Osteocyte (in vitro differentiated cells): ENCODE measurements at places on chromosomes 7 and 10. TPM values are rescaled to one million over a fixed set of nuclear protein-coding genes. Genes with fewer than 3 reads are reported as not detected.

DNA sequence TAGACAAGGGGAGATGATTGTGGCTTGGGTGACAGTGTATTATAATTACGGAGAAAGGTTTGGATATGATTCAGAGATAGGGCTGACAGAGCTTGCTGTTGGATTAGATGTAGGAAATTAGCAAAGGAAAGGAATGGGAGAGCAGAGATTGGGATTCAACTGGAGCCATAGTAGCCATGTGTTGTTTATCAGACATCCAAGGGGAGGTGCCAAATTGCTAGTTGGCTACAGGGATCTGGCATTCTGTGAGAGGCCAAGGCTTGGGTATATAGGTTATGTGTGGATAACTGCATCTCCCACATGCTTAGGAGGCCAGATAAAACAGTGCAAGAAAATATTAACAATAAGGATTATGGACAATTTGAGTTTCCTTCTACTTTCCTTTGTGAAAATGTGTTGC lies 34.9 kb downstream of the CSGALNACT2 start:
- DNase-seq: no peak

- DNase-seq: no peak
Measured at GRCh38 chr7:18903695-18904094, 213.7 kb downstream of the TWIST1 start.

- no peak for DNase-seq
Measured at GRCh38 chr10:129042776-129043595, 424.1 kb upstream of the MGMT start.

DNA sequence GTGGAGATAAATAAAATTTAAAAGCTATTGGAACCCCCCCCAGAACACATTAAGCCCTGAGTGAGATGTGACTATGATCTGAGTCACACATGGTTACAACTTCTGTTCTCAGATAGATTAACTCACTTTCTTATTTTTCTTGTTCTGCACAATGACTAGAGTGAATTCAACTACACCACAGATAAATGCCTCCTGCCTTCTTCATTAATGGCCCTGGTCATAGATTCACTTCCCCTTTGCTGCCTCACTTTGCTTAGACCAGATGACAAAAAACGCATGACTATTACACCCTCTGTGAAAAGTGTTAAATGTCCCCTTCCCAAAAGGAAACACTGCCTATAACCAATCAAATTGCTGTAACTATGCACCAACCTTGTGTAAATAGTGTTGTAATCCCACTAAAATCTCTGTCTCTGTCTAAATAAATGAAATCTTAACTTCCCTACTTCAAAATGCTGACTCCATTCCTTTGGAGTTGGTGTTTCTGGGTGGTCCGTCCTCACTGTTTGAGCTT lies 49.4 kb downstream of the AKR1D1 start:
- no peak for DNase-seq

GRCh38 chr10:124224331-124225028 lies 131.1 kb upstream of the CHST15 start:
- DNase-seq: no peak

DNA sequence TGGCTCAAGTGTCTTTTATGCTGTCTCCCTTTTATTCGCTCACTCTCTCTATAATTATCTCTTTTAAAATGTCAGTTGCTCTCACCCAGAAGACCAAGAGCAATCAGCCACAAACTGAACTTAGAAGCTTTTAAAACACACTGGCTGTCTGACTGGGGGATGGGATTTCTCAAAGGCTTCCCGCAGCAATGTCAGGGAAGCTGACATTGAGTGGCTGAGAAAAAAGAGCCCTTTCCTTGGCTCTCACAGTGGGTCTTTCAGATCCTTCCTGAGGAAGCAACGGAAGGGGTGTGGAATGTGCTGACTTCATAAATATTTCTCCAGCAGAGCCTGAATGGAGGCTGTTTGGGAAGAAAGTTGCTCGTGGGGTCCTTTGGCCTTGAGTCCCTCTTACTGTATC lies 445.7 kb upstream of the C7orf33 start:
- DNase-seq: no peak

DNA sequence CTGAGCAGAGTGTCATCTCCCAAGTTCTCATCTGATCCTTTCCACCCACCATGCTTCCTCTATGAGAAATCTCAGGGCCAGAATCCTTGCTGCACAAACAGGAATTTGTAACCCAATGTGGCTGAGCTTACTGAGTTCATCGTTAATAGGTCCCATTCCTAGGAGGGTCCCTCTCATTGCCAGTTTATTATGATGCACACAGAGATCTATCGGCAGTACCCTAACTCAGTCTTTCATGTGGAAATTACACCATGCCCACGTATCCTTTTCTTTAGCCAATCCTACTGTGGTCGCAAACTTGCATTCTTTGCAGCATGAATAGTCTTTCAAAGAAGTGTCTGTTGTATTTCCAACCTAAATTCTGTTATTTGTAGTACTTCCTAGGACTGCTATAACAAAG lies 12.1 kb downstream of the TMEM236 start:
- DNase-seq: no peak

DNA sequence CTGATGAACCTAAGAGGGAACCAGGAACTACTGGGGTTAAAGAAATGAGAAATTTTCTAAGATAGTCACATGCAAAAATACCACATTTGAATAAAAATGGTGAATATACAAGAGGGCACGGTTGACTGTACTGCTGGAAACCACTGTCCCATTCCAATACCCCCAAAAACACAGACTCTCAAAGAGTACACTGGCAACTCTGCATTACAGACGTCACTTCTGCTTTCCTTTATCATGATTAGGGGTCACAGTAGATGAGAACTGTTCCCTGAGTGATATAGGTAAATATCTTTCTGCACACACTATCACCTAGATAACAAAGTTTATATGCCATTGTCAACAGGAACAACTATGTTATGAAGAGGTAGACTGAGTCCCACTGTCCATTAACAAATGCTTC lies 69.5 kb downstream of the RAPGEF5 start:
- no peak for DNase-seq

- peak; percentile 4 for DNase-seq
Measured at GRCh38 chr10:70657041-70657440, 15.3 kb upstream of the ADAMTS14 start.

GRCh38 chr7:153529100-153529499 lies 523.1 kb upstream of the DPP6 start:
- DNase-seq: peak; percentile 76

- DNase-seq: no peak
Measured at GRCh38 chr7:53205006-53205405, 169.6 kb downstream of the POM121L12 start.

DNA sequence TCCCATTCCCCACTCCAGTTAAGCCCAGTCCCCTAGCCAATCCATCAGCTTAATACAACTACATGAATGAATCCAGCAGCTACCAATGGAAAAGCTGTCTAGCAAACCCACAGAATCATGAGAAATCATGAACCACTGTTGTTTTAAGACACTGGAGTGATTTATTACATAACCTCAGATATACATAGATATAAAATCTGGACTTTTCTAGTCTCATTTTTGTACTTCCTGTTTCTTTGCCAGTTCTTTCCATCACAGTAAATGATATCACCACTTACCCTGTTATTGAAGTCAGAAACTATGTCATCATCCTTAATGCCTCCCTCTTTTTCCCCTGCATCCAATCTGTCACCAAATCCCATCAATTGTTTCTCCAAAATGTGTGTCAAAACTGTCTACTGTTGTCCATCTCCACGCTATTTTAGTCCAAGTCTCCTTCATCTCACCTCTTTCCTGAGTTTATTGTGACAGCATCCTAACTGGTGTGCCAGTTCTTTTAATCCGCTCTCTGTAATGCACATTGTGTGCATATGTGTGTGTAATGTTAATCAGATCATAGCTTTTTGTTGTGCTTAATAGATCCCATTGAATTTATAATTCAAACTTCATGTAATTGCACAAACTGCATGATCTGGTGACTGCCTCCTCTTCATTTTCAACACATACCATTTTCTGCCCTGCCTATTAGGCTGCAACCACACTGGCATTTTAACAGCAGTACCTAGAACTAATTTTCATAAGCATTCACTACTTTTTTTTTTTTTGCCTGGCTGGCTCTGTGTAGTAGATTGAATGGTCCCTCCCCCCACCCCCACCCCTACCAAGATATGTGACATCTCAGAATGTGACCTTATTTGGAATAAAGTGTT lies 56.0 kb downstream of the MKLN1 start:
- DNase-seq: no peak

- DNase-seq: peak; percentile 90
Measured at GRCh38 chr7:43583424-43584194, 701 bp downstream of the STK17A start.

GRCh38 chr10:36725581-36726520 lies 399.5 kb upstream of the ANKRD30A start:
- DNase-seq: no peak

- DNase-seq: no peak
Measured at GRCh38 chr7:122884186-122884585, 2.1 kb downstream of the CADPS2 start.

- peak; percentile 92 for DNase-seq
Measured at GRCh38 chr10:116742367-116743265, at the start of gene HSPA12A. Gene HSPA12A (minus strand): TSS chr10:116742566. CDS start chr10:116742469, 97 bp downstream.

DNA sequence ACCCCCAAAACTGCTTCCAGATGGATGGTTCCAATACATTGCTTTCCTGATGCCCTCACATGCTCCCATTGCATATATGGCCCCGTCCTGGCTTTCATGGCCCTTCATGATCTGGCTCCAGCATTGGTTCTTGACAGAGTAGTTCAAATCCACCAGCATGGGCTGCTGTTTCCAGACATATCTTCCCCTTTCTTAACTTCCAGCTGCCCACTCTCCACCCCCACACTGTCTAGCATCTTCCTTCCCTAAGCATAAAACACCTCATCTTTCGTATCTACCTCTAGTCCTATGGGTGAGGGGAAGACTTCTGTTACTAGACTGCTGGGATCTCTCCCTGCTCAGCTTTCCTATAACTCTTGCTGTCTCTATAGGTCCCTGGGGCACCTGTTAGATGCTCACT lies 13.2 kb upstream of the GOLGA7B start:
- DNase-seq: no peak

- no peak for DNase-seq
Measured at GRCh38 chr7:38257350-38257677, 16.1 kb downstream of the TARP start.

DNA sequence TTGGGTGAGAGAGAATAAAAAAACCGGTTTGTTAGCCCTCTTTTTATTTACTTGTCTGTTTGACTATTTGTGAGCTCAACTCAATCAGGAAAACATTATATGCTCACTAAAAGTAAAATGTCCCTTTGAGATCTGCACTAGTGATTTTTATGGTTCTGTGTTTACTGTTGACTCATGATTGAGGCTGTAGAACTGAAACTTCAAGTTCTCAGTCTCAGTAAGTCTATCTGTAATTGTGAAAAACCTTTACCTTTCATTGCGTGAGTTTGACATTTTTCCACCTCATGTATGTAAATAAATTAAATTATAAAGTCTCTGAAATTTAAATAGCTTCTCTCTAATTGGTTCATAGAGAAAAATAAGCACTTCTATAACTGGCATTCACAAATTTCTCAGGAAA lies 17.0 kb upstream of the CASD1 start:
- no peak for DNase-seq

- no peak for DNase-seq
Measured at GRCh38 chr7:116426428-116427156, 72.9 kb upstream of the CAV2 start.

GRCh38 chr10:15516256-15517085 lies 145.4 kb upstream of the FAM171A1 start:
- no peak for DNase-seq

DNA sequence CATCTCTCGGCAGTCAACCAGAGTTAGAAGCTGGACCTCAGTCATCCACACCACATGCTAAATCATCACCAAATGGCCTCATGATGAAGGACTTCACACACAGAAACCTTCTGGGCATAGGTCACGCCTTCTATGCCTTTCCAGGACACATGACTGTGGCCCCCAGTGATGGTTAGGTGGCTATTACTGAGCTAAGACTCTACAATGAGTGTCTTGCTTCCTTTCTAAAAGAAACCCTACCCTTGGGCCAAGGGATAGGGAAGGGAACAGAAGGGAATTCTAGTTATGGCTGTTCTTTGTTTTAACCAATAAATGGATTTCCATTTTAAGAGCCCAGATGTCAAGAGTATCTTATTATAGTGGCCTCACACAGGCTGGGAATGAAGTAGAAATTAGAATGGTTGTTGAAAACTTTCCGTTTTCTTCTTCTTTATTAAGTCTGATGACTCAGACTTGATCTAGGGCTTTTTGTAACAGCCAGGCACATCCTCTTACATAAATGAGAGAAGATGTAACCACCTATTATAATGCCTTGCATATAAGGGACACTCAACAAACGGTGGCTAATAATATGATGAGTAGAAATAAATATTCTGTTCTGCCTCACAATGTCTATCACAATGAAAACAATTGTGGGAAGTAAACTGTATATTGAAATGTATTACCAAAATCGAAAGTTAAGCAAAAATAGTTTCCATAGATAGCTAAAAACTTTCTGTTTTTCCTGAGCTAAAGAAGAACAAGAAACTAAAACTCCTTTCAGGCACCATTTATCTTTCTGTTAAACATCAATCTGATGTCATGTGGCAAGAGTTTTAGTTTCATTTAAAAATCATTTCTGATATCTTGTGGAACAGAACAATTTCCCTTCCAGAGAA lies 62.5 kb upstream of the TOMM7 start:
- DNase-seq: no peak

- DNase-seq: no peak
Measured at GRCh38 chr10:91051829-91052228, 130.9 kb upstream of the ANKRD1 start.

The BTBD16 gene
- total RNA-seq: not detected in 2 replicates

The UCMA gene
- not detected in 2 replicates for total RNA-seq

The ADARB2 gene
- total RNA-seq: 35.0 and 38.7 TPM in 2 replicates

The C10orf53 gene
- total RNA-seq: not detected in 2 replicates

The DGKB gene
- total RNA-seq: 0.32 and 0.57 TPM in 2 replicates

The SLC39A12 gene
- total RNA-seq: not detected in 2 replicates

The TAS2R41 gene
- total RNA-seq: not detected in 2 replicates

The PTN gene
- total RNA-seq: 77.8 and 83.0 TPM in 2 replicates

The SLC26A5 gene
- not detected in 2 replicates for total RNA-seq

The OR2A5 gene
- total RNA-seq: not detected in 2 replicates

The FHIP2A gene
- 50.2 and 59.3 TPM in 2 replicates for total RNA-seq

The FGF8 gene
- not detected in 2 replicates for total RNA-seq

The LZTS2 gene
- total RNA-seq: 69.9 and 72.1 TPM in 2 replicates

The TMEM26 gene
- total RNA-seq: 3.6 and 3.9 TPM in 2 replicates

The UCN3 gene
- total RNA-seq: not detected in 2 replicates

The CRYGN gene
- not detected in 2 replicates for total RNA-seq

The NPY gene
- not detected in 2 replicates for total RNA-seq

The IGFBP1 gene
- 1.9 and 2.4 TPM in 2 replicates for total RNA-seq

The SLC26A3 gene
- total RNA-seq: not detected in 2 replicates

The OPN1SW gene
- total RNA-seq: not detected in 2 replicates
